ENCODE measurements at places on chromosomes 2 and 18.

DNA sequence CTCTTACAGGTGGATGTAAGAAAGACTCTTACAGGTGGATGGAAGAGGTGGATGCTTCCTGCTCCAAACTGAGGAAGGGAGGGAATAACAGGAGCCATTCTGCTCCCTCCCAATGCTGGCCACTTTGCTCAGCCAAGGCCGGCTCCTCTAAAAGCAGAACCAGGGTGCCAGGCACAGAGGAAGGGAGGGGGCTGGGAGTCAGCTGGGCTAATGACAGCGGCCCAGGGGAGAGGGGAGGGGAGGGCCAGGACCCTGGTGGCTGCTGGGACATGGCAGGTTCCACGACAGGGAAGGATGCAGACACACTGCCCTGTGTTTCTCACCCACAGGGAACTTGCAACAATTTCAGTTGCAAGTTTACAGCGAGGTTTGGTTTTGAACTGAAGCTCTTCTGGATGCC lies 173.4 kb downstream of the ANAPC1 start:
- DNase-seq, result no peak

DNA sequence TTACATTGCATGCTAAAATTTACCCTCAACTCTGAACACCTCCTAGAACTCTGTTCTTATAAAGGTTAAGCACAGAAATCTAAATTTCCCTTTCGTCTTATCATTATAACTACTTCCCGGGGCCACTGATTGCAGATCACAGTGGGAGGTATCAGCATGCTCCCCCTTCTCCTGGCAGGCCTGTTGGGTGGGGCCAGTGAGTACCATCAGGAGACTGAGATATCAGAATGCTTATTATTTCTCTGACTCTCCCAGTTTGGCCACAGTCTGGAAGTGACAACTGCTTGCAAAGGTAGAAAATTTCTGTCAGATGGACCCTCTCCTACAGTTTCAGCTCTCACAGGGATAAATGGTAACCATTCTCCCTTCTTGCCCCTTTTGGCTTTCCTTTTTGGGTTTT lies 62.6 kb downstream of the DSEL start:
- no peak for DNase-seq

DNA sequence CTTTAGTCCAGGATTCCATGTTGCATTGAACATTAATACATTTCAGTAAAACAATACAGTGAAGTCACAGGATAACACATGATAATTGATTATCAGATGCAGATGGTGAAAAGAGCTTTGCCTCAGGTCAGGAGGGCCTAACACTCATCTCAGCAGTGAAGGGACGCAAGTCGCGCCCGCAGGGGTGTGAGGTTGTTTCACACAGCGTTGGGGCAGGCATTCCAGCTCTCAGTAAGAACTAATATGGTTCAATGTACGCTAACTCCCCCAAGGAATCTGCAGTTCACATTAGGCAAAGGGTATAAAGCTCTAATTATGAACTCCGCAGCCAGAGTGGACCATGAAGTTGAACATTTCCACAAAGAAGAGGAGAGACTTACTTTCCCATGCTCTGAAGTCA lies 53.1 kb upstream of the ATL2 start:
- no peak for DNase-seq

- no peak for DNase-seq
Observed at GRCh38 chr18:27395752-27396151, 210.6 kb upstream of the CHST9 start.

GRCh38 chr2:220696280-220696669 lies 875.8 kb downstream of the EPHA4 start:
- no peak for DNase-seq
